ENCODE measurements at places on chromosomes 3 and 15.

- peak; percentile 20 for DNase-seq
Measured at GRCh38 chr3:188749010-188749617, 422.7 kb upstream of the TPRG1 start.

DNA sequence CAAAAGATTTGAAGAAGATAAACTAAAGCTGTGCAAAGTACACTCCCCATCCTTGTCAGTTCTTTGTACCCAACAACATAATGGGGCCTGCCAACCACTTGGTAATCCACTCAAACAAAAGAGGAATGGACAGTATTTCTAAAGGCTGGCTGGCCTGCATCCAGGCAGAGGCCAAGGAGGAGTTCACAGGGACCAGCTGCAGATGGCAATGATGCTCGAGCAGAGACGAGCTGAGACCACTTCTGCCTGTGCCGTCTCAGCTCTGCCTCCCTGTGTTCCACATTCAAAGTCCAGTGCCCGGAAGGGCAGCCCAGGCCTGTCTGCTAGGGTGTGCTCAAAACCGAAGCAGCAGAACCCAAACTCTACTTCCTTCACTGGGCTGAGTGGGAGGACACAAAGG, 14.3 kb downstream of the CXCR6 start:
- DNase-seq = no peak

DNA sequence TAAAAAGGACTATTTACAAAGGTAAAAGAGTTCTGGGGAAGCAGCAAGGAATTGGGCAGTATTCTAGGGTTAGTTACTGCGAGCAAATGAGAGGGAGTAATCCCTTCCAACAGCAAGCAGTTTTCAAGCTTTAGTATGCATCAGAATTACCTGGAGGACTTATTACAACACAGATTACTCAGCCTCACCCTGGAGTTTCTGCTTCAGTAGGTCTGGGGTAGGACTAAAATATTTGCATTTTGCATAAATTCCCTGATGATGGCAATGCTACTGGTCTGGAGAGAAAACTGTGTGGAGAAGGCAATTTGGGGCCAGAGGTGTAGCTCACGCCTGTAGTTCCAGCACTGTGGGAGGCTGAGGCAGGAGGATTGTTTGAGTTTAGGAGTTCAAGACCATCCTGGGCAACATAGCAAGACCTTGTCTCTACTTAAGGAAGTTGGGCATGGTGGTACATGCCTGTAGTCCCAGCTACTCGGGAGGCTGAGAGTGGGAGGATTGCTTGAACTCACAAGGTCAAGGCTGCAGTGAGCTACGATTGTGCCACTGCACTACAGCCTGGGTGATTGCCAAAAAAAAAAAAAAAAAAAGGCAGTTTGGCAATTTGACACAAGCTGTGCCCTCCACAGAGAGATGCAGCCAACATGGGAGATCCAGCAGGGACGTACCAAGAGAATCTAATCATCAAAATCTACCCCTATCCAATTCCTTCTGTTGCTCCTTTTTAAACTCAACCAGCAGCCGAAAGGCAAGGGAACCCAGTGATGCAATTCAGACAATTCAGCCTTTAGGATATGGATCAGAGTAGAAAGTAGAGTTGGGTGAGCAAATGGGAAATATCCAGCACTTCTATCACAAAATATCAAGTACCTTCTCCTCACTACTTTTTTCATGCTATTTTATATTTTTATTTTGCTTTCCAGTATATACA, 27.1 kb upstream of the AP4E1 start:
- no peak for DNase-seq

- peak; percentile 87 for DNase-seq
Measured at GRCh38 chr3:187783098-187783497, 37.8 kb upstream of the BCL6 start.

DNA sequence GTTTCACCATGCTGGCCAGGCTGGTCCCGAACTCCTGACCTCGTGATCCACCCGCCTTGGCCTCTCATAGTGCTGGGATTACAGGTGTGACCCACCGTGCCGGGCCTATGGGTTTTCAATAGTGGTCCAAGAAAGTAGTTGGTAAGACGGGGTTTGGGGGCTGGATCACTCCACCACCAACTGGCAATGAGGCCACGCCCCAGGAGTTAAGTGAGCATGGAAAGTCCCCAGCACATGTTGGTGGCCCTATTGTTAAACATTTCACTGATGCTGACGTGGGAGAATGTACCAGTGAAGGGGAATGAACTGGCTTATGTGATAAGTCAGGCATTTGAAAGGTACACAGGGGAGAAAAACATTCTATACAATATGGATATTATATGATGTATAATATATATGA, 80.4 kb downstream of the CHRD start:
- DNase-seq = no peak

GRCh38 chr3:127835993-127836882, 13.9 kb upstream of the MGLL start:
- DNase-seq = no peak

DNA sequence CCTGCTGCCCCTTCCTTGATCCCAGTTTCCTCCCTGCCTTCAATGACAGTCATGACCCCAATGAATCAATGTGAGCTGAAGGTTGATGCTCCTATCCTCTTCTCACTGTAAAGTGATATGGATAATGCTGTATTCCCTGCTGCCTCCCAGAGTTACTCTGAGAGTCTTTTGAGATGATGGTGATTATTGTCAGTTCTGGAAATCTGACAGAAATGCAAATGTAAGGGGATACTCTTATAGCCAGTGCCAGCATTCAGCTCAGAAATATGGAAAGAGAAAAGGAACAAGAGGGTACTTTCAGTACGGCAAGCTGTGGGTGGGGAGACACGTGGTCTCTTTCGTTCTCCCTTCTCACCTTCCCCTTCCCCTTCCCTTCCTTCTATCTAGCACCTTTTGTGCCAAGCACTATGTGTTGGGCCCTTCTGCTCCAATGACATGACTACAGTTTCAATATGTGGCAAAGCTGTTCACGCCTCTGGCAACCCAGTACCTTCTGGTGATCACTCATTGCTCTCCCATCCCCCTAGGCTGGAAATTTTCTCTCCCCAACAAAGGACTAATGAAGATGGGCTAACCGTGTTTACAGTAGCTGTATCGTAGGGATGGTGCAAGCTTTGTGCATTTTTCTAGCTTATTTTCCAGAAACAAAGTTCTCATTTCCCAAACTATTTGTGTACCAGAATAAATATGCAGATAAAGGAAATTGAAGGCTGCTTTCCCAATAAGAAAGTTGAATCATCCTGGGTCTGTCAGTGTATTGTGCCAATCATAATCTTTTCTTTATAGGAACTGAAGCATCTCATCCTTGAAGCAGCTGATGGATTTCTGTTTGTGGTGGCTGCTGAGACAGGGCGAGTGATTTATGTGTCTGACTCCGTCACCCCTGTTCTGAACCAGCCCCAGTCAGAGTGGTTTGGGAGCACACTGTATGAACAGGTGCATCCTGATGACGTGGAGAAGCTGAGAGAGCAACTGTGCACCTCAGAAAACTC, 70.3 kb downstream of the ARNT2 start:
- DNase-seq = no peak

DNA sequence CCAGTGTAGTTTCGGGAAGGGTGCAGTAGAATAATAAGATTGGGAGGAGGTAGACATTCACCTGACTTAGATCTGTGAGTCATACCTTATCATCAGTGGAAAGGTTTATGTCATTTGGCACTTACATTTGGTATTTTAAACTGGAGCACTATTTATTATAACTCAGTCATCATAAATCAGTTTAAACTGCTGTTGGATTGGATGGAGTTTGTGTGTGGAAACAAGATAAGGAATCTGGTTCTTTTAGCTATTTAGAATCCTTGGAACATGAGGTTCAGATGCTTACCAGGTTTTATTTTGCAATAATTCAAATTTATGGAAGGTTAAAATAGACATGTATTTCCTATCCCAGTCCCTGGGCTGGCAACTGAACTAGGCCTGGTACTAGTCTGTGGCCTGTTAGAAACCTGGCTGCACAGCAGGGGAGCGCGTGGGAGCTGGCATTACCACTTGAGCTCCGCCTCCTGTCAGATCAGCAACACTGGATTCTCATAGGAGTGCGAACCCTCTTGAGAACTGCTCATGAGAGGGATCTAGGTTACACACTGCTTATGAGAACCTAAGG, 34.5 kb downstream of the ZFAND6 start:
- DNase-seq = no peak

DNA sequence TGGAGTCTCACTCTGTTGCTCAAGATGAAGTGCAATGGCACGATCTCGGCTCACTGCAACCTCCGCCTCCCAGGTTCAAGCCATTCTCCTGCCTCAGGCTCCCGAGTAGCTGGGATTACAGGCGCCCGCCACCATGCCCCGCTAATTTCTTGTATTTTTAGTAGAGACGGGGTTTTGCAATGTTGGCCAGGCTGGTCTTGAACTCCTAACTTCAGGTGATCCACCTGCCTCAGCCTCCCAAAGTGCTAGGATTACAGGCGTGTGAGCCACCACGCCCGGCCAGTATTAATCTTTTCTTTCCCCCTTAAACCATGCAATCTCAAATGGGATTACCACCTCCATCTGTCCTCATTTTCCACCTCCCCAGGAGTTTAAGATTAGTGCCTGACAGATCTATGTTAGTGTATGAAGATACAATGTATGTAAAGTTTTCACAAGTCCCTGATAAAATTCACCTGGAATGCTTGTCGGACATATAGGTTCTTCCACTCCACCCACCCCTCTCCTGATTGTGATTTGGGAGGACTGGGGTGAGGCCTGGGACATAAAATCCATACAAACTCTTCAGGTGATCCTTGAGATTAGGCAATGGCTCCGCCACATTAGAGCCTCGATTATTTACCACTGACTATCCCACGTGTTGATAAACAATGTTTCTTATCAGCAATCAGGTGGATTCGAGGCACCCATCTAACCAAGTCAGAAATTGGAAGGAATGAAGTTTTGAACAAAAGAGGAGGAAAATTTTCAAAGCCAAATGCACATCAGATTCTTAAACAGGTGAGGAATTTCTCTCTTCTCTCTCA, 1.2 kb downstream of the PARL start:
- no peak for DNase-seq

DNA sequence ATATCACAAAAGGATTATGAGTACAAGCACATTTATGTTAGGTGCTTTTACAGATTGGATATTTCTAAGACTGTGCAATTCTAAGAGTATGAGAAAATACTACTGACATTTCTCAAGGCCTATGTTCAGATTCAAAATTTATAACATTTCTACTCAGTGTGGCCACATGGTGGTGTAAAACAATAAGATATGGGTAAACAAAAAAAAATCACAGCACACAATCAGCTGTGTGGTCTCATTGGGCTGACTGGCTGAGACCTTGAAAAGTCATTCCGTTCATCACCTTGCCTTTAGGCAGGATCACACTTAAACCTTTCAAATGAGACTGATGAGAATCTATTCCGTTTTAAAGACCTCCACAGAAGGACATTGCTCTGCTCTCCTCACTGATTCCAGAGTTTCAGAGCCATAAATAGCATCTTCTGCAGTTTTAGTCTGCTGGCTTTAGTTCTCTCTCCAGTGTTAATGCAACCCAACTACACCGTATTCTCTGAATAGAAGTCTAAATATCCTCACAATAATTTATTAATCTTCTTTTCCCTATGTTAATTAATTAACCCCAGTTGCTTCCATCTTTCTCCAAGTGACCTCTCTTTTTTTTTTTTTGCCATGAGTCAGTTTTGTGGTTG, 158.2 kb downstream of the SPATA16 start:
- no peak for DNase-seq

- DNase-seq = peak; percentile 7
Measured at GRCh38 chr3:170137986-170138385, 43.5 kb downstream of the PHC3 start.

DNA sequence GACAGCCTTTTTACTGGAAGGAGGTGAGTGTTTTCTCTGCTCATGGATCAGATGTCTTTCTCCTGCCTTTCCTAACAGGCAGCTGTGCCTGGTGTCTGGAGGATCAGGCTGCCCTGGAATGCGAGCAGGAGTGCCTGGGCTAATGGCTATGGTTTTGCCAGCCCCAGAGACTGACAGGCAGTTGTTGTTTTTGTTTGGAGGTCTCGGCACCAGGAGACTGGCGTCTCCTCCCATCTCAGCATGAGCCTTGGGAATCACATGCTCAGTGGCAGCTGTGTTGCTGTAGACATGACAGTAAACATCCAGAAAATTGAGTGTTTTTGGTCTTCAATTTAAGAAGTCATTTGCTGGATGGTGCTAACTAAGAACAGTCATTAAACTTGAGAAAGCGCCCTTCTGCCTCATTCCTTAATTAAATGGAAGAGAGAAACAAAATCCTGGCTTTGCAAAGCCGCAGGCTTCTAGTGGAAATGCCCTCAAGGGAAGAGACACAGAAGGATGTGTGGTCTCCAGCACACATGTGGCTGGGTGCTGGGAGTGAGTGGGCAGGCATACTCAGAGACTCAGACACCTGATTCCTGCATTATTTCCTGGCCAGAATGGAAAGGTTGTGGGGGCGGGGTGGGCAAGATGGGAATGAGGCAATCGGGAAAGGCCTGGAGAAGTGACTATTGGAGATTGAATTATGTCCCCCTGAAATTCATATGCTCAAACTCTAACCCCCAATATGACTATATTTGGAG, 97.0 kb upstream of the NMNAT3 start:
- DNase-seq = peak; percentile 56

- no peak for DNase-seq
Measured at GRCh38 chr15:50167110-50167509, 14.9 kb upstream of the SLC27A2 start.

DNA sequence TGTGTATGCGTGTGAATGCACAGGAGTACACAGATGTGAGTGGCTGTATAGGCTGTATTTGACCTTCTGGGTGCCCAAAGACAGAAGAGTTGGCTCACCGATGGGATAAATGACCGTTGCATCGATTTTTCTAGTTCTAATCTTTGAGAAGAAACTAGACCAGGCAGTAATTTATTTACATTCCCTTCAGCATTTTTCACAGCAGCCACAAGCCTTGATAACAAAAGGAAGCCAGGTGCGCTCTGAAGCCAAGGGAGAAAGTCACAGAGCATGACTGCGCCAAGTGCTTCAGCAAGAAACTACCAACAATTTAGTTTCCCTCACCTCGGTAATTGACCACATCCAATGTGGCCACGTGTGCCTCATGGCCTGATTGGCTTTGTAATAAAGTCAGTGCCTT, 5.9 kb upstream of the FAM3D start:
- no peak for DNase-seq

GRCh38 chr15:33735143-33735542, 233.2 kb upstream of the CHRM5 start:
- DNase-seq = no peak

GRCh38 chr3:52153389-52154096, 680 bp downstream of the POC1A start:
- DNase-seq = peak; percentile 61
